ENCODE measurements at places on chromosomes 3 and 15. TPM values are rescaled to one million over a fixed set of nuclear protein-coding genes. Genes with fewer than 3 reads are reported as not detected.

GRCh38 chr3:183180110-183180783, 17.7 kb upstream of the LAMP3 start:
- DNase-seq = no peak

DNA sequence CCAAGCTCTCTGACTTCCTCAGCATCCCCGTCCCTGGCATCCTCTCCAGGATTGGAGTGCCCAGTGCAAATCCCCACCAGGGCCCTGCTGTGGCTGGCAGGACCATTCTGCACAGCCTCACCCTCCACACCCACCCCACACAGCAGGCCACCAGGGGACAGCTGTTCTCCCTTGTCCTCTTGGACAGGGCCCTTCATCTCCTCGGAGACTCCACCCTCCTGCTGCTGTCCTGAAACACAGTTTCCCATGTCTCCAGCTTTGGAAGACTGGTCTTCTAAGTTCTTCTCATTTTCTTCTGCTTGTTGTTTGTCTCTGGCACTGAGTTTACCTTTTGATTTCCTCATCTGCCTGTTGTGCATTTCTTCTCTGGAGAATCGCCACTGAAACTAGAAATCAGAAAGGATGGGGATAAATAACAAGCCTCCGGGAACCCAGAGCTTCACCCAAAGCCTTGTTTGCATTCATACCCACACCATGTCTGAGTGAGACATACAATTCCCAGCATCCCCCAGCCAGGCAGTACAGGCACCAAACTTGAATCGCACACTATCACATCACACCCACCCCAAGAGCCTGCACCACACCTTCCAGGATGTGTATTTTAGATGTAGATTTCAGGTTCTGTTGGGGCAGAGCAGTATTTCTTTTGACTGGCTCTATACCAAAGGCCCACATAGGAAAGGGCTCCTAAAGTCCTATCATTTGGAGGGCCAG, 52.0 kb downstream of the OXNAD1 start:
- DNase-seq = no peak

GRCh38 chr3:139297588-139298311, 46.1 kb upstream of the MRPS22 start:
- DNase-seq = no peak

DNA sequence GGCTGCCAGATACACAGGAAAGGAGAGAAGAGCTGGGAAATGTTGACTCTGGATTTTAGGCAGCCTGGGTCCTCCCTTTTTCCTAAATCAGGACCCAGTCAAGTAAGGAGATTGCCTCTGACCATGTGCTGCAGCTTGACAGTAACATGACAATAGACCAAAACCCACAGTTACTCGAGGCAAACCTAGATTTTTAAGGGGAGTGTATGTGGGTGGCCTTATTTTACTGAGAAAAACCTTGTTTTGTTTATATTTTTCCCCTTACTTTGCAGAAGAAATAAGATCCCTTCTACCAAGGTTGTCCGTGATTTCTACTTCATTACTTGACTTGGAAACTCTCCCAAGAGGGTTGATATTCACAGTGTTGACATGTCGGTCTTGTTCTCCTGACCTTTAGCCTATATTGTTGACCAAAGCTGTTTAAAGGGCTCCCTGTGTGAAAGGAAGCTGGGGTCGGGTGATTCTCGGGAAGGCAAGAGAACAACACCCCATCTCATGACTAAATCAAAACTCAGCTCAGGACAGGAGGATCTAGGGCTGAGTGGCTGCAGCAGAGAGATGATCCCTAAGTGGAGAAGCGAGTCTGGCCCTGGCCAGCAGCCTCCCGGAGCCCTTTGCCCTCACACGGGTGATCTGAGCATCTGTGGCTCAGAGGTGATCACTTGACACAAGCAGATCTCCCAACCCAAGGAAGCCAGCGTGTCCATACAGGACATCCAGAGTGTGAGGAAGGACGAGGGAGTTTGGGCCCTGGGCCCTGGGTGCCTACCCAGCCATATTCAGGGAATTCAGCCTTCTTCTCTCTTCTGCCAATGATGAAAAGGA, 31.0 kb upstream of the SLCO2A1 start:
- no peak for DNase-seq

- no peak for DNase-seq
Measured at GRCh38 chr15:70569714-70570231, 193.6 kb downstream of the UACA start.

DNA sequence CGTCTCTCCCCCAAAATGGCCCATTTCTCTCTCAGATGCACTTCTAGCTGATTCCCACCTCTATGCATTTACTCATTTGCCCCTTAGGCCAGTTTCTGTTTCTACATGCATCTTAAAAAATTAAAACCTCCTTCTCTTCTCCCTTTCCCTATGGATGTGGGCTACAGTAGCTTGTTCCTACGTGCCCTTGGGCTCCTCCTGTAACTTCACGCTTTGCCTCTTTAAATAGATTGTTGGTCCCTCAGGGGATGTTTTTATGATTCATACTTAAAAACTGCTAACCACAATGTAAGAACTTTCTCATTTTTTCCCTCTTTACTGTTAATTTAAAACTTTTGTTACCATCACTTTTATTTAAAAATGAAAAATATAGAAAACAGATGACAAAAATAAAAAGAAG, 185.6 kb upstream of the MRPL3 start:
- no peak for DNase-seq

DNA sequence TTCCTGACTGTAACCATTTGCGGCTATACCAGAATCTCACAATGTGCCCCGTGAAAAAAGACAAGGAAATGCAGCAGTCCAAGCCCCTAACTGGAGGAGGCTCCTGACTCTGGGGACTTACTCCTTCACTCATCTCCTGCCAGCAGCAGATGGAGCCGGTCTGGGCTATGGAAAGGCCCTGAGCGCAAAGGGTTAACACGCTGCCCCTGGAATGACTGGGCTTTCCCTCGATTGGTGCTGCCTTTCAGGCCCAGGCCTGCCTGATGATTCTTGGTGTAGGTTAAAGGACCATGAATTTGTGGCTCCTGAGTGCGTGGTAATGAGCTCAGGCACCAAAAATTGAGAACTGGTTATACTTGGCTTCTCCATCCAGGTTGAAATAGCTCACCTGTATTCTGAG, 42.3 kb upstream of the GALNT15 start:
- DNase-seq = no peak

DNA sequence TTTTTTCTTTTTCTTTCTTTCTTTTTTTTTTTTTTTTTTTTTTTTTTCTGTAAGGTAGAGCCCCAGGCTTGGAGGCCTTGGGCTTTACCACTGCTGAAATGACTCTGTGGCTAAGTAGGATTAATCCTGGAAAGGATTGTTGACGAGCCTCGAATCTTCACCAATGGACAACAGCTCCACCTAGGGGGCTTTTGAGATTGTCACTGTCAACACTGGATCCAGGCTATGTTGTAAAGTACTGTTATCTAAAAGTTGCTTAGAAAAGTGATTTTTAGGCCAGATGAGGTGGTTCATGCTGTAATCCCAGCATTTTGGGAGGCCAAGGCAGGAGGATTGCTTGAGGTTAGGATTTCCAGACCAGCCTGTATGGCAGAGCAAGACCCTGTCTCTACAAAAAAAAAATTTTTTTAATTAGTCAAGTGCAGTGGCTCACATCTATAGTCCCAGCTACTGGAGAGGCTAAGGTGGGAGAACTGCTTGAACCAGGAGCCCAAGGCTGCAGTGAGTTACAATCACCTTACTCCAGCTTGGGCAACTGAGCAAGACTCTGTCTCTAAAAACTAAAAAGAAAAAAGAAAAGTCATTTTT, 41.6 kb downstream of the KLHL18 start:
- DNase-seq = no peak

DNA sequence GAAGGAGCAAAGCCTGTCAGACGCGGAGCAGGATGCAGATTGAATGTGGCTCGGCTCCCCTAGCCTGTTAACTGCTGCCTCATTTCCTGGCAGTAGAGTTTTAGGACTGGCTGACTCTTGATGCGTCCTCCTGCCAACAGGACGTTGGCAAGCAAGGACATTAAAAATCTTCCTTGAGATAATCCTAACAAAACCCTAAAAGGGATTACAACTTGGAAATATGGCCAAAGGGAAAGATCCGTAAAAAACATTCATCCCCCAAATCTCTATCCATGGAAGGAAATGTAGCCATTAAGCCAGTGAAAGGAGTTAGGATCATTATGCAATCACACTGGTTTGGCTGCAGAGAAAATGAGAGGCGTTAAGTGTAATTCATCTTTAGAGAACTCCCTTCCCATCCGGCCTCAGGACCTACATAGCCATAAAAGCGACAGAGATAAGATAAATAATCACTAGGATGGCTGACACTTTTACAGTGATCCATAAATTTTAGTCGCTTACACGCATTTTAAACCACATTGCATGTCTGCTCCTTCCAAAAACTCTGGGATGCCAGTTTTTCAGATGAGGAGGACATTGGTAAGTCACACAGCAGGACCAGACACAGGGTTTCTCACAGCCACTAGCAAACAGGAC, 44.5 kb upstream of the C3orf80 start:
- no peak for DNase-seq

DNA sequence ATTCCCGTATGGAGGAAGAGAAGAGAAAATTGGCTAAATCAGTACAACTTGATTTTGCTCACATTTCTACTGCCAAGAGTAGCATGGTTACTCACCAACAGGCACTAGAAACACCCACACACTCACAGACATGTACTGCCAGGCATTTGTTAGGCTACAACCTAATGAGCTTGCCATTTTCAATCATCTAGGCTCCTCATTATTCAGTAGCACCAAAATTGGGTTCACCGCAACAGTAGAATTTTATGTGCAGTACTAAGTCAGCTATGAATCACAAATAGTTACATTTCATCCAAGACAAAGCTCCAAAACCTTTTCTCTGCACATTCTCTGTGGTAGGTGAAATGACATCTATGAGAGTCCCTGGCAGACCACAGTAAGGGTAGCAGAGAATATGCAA, 15.0 kb upstream of the THUMPD3 start:
- no peak for DNase-seq

- DNase-seq = no peak
Measured at GRCh38 chr3:179608931-179609720, 4.5 kb downstream of the NDUFB5 start.

- DNase-seq = no peak
Measured at GRCh38 chr3:42689421-42690014, 4.2 kb downstream of the KLHL40 start.

- no peak for DNase-seq
Measured at GRCh38 chr15:92541291-92542200, 114.0 kb downstream of the FAM174B start.

- DNase-seq = no peak
Measured at GRCh38 chr3:169610888-169611291, 52.6 kb downstream of the MECOM start.

DNA sequence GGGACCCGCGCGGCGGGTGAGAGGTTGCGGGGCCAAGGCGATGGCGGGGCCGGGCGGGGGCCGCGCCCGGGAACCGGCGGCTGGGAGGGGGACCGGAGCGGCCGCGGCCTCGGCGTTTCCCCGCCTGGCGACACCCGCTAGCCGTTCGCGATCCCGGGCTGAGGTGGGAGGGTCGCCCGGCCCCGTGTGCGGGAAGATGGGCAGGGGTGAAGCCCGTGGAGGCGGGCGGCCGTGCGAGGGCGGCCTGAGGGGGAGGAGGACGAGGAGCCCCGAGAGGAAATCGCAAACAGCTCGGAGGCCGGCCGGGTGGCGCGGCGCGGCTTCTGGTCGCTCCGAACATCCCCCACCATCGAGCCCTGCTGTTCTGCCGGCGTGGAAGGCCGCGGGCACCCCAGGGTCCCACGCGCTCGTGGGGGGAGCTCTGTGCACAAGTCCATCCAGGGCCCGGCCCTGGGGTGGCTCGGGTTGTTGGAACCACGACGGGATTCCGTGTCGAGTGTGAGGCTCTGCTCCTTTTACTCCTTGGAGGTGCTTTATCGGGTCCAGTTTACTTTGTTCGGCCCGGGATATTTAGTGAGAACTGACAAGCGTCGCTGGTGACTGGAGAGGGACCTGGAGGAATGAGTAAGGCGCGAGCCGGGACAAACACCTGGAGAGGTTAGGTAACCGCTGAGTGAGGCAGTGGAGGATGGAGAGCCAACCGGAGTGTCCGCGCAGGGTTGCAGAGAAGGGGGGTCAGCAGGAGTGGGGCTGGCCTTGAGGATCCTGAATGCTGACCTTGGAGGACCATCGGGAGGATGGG, 728 bp downstream of the CRTC3 start:
- no peak for DNase-seq

- no peak for DNase-seq
Measured at GRCh38 chr15:33580526-33580925, 269.8 kb downstream of the RYR3 start.

DNA sequence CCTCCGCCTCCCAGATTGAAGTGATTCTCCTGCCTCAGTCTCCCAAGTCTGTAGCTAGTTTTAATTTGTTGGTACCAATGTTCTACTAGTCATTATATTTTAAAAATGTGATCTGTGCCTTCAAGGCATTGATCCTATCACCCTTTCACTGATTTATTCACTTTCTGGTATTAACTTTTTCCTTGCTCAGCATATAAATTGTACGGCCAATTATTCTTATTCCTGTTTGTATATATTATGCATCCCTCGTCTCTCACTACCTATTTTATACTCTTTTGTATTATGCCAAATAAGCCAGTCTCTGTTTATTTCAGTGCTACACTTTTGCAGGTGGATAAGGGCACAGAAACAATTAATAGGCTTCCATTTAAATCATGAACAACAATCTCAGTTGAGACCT, 620.2 kb upstream of the BCHE start:
- no peak for DNase-seq

- DNase-seq = no peak
Measured at GRCh38 chr15:99604865-99605264, 39.1 kb downstream of the MEF2A start.

DNA sequence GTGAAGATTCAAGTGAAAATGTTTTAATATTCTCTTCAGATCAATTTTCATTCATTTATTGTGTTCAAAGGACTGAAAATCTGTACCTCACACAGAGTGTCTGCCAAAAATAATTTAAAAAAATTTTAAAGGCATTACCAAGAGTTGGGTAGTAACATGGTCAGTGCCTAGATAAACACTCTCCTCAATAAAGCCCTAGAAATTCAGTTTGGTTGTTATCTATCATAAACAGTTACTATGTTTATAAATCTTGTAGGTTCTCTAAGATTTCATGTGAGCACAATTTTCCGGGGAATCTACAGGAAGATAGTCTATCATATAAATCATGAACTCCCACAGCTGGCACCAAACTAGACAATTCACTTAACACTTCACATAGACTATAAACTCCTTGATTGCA, 128.6 kb downstream of the GSK3B start:
- DNase-seq = no peak

The ZNF717 gene
- total RNA-seq = 13.3 TPM

The LARP6 gene
- total RNA-seq = 92.6 TPM

The BMF gene
- total RNA-seq = 13.1 TPM

The MOBP gene
- not detected for total RNA-seq

The CCDC191 gene
- 2.3 TPM for total RNA-seq

The LNP1 gene
- total RNA-seq = 11.4 TPM

The HTD2 gene
- 13.9 TPM for total RNA-seq

The CPN2 gene
- total RNA-seq = not detected

The EOMES gene
- 4.6 TPM for total RNA-seq

The MYZAP gene
- 6.8 TPM for total RNA-seq

The SLC7A14 gene
- not detected for total RNA-seq

The TRIM71 gene
- total RNA-seq = not detected

The BNIP2 gene
- 126 TPM for total RNA-seq

The DUOX2 gene
- total RNA-seq = 0.42 TPM
